COLO829 (cell line): ENCODE measurements at places on chromosomes 5 and 9.

GRCh38 chr5:115439042-115439441 is 105.5 kb downstream of the FEM1C start:
- no peak for DNase-seq

DNA sequence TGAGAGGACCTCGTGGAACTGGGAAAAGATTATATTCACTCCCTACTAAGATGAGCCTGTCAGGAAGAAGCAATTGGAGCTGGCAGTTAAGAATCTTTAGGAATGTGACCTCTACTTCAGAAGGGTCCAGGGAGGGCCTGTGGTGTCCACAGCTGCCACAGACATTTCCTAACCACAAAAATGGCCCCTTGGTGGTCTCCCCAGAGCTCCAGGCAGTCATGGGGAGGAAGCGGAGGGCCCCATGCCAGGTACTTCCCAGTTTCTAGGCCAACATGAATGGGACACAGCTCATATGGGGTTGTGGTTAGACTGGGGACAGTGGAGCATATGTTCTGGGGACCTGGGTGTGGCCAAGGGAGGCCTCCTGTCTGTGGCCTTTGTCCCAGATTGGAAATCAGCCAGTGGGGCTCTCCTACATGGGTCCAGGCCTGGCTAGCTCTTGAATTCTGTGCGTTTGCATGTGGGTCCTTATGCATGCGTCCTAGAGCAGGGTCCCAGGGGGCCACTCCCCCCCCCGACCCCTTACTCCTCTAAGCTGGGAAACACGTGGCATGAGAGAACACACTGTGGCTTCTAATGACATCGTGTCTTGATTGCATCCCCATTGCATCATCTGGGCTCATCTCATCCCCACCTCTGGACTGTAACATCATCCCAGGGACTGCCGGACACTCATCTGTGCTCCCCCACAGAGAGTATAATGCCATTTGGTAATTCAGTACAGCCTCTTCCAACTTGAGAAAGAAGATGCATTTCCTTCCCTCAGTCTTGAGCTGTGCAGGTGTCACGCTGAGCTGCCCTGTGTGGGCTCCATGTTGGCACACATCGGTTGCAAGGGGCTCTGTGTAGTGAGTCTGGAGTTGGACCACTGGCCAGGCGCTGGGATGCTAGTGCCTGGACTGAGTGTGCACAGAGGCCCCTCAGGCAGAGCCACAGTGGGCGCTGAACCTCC is 31.3 kb downstream of the IRF1 start:
- DNase-seq: no peak

DNA sequence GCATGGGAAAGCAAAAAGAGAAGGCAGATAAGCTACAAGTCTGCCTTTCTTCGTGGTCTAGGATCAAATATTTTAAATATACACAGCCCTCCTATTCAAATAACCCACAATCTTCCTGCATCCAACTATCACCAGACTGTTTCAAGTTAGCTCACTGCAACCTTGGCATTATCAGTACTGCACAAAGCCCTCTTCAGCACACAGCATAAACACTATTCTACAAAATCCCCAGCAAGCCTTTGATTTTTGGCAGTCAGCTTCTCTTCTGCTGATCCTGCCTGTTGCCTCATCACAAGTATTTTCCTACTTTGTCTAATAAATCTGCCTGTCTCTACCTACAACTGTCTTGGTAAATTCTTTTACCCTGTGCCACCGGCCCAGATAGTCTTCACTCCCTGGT is 142.9 kb downstream of the COX7C start:
- no peak for DNase-seq

DNA sequence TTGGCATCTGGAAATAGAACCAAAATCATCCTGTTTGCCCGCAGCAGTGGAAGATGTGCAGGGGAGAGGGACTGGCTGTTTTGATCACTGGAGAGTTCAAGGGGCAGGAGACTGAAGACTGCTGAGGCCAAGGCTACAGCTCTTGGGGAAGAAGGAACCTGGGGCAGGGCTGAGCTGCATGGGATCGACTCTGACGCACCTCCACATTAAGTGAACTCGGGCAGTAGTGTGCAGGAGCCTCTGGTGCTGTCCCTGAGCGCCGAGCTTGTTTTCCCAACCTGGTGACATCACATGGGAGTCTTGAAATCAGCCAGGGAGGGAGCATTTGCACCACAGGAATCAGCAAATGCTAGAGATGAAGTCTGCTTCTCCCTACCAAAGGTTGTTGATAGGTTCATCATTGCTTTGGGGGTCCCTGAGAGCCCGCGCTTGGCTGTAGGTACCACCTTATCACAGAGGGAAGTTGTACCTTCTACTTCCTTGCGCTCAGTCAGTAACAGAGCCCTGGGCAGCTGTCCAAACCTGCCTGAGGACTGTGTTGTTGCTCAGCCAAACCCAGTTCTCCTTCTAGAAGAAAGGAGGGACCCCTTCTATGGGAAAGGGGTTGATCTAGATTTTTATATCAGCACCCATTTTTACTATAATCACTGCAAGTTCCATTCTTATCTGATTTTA is 52.3 kb upstream of the CTSL start:
- no peak for DNase-seq

GRCh38 chr5:14790911-14791310 is 80.7 kb downstream of the ANKH start:
- DNase-seq: no peak

DNA sequence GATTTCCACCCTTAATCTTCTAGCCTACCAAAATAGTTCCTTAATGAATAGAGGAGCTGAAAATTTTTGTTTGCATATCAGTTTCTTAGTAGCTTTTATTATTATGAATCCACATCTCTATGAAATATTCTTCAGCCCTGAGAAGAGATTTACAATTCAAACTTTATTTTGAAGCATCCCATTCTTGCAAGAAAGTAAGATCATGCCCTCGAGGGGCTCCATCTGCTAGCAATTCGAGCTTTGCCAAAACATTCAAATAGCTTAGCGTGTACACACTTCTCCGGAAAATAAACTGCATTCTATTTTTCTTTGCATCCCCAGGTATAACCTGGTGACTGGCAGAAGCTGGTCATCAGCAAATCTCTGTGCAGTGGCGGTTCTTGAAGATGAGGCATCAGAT is 370.7 kb downstream of the MTRR start:
- no peak for DNase-seq

DNA sequence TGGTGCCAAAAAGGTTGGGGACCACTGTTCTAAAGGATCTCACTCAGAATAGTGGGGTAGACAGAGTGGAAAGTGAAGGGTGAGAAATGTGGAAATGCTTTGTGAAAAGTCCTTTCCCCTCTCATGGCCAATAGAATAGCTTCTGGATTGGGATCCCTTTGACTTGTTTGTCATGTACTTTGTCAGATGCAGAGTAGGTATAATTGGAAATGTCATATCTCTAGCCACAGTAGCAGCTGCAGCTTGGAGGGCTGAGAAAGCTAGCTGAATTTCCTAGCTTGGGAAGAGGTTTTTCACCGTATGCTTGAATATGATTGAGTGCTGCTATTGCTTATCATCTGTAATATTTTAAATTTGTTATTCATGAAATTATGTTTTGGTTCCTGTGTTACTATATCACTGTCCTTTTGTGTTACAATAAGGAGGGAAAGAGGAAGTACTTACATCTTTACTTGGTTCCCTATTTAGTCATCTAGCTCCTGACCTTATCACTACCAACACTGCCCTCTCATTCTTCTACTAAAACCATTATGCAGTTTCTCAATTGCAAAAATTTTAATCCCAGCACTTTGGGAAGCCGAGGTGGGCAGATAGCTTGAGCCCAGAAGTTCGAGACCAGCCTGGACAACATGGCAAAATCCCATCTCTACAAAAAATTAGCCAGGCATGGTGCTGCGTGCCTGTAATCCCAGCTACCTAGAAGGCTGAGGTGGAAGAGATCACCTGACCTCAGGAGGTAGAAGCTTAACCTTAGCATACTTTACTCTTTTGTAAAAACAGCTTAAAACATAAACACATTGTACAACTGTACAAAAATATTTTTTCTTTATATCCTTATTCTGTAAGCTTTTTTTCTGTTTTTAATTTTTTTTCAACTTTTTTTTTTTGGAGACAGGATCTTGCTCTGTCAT is 12.4 kb downstream of the SLC30A5 start:
- no peak for DNase-seq

DNA sequence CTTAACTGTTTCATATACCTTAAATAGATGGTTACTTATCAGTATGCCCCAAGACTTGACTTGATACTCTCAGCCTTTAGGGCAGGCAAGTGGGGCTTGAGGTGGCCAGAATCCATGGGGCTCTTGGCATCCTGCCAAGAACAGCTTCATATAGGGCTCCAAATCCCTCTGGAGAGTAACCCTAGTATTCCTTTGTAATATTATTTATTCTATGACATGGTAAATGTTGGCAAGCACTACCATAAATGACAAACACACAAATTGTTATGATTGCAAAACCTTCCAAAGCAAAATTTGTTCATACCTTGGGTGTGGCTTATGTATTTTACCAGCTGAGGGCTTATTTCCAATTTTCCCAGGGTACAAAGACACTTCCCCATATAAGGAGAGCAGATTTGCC is 257.4 kb upstream of the TRPC7 start:
- DNase-seq: no peak

GRCh38 chr5:158285698-158286097 is 426.8 kb upstream of the CLINT1 start:
- DNase-seq: no peak

DNA sequence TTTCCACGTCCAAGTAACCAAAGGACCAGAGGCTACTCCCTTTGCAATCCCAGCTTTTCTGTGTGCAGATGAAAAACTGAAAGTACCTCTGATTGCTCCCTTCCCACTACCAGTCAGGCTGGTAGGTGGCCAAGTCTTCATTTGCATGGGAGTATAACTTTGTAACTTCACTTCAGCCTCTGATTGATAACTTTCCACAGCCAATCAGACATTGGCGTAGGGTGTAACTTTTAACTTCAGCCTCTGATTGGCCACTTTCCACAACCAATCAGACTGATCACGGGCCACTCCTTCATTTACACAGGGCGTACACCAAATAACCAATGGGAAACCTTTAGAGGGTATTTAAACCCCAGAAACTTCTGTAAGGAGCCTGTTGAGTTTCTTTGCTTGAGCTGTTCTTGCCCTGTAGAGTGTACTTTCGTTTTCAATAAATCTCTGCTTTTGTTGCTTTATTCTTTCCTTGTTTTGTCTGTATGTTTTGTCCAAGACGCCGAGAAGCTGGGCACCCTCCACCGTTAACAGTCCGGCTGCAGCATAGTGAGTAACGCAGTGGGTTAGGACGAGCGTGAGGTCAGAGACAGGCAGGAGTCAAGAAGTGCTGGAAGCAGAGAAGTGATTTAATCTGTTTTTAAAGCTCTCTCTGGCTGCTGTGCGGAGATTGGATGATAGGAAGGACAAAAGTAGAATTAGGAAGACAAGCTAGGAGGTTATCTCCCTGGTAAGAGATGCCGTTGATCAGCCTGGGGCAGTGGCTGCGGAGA is 3.5 kb upstream of the EXOSC2 start:
- peak; percentile 92 for DNase-seq

- no peak for DNase-seq
Measured at GRCh38 chr5:79512049-79512448, 1.9 kb downstream of the HOMER1 start.

DNA sequence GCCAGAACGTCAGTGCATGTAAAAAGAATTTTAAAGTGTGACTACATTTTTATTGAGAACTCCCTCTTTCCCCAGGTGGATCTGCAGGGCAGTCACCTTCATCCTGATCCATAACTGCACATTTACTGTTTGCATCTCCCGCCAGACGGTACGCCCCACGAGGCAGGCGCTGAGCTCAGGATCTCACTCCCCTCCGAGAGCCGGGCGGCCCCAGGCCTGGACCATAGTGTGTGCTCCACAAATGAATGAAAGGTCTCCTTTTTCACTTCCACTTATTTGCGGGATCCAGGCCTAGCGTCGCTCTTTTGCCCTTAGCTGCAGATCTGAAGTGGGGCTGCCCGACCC is 378 bp downstream of the DROSHA start:
- no peak for DNase-seq

- DNase-seq: no peak
Measured at GRCh38 chr5:140114341-140115185, 654 bp downstream of the PURA start.

- no peak for DNase-seq
Measured at GRCh38 chr9:125431012-125431305, 169.3 kb downstream of the GAPVD1 start.

DNA sequence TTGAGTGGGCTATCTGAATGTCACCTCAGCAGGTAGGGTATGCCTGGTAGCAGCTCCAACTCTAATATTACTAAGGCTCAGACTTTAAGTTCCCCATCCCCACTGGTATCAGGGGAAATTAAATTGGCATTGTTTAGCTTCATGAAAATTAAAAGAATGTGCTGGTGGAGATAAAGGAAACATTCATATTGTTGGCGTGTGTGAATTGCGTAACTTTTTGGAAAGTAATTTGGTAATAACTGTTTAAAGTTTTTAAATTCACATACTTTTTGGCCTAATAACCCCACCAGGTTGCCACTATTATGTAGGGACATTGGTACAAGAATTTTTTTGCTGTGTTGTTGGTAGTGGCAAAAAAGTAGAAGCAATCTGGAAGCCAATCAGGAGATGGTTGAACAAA is 29.4 kb downstream of the TNPO1 start:
- DNase-seq: no peak

DNA sequence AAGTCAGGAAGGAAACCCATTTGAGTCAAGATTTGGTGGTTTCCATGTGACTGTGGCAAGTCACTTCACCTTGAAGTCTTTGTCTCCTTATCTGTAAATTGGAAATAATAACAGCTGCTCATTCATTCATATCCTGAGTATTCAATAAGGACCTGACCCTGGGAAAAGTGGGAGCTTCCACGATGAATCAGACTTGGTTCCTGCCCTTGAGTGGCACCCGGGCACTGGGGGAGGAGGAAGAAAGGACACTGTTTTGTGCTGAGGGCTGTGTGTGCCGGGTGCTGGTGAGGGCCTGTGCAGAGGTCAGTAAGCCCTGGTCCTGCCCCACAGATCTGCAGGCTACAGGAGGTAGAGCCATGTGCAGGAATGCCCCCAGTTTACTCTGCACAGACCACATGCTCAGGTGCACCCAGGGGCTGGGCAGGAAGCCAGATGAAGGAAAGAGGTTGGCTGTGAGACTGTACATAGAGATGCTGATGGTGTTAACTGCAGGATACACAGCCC is 6.8 kb downstream of the NDST1 start:
- no peak for DNase-seq

GRCh38 chr9:126965541-126966428 is 51.2 kb downstream of the RALGPS1 start:
- peak; percentile 70 for DNase-seq

DNA sequence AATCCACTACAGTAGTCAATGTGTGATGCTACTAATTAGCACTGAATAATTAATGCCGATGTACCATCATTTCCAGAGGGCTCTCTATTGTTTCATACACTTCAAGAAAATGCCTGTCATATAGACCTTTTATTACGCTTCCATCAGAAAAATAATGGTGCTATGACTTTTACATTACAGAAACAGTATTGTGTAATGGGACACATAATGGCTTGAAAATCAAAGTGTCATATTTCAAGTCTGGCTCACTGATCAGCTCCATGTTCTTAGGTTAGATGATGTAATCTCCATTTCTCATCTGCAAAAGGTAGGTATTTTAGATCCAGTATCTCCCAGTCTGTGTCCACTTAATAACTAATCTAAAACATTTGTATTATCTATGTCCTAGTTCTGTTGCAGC is 990.6 kb upstream of the TYRP1 start:
- no peak for DNase-seq
